ENCODE measurements at places on chromosomes 7 and 10. TPM values are rescaled to one million over a fixed set of nuclear protein-coding genes. Genes with fewer than 3 reads are reported as not detected.

- DNase-seq, result no peak
These were observed 760 bp downstream of the THNSL1 start for GRCh38 chr10:25017154-25017590.

DNA sequence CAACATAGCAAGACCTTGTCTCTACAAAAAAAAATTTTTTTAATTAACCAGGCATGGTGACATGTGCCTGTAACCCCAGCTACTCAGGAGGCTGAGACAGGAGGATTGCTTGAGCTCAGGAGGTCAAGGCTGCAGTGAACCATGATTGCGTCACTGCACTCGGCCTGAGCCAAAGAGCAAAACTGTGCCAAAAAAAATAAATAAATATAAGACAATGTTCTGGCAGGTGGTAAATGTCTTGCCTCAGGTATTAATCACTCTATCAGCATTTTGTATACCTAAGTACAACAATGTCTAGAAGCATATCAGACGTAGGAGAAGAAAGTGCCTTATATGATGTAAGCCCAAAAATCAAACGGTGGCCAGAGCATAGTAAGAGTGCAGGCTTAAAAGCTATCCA lies 427.8 kb upstream of the C7orf33 start:
- DNase-seq, result no peak

DNA sequence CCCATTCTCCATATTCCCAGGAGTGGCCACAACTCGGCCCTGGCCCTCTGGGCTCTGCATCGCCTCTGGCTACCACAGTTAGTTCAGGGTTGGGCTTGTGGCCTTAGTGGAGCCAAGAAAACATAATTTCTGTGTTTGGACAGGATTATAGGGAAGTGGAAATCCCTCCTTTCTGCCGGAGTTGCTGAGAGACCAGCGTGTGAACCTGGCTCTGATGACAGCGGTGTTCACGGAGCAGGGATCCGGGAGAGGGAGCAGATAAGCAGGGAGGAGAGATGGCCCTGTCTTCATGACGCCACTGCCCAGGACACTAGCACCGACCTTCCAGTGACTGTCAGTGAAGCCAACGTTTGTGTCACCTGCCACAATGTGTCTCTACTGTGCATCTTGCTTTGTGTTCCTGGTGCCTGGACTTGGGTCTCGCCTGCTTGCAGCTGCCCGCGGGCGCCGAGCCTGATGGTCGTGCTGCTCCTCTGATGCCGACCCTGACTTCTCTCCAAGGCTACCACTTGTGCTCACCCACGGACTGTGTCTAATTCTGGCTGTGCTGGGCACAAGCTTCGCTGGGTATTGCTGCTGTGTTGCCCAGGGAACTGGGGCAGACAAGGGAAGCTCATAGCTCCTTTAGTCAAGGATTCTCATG lies 67.0 kb upstream of the VIPR2 start:
- no peak for DNase-seq

DNA sequence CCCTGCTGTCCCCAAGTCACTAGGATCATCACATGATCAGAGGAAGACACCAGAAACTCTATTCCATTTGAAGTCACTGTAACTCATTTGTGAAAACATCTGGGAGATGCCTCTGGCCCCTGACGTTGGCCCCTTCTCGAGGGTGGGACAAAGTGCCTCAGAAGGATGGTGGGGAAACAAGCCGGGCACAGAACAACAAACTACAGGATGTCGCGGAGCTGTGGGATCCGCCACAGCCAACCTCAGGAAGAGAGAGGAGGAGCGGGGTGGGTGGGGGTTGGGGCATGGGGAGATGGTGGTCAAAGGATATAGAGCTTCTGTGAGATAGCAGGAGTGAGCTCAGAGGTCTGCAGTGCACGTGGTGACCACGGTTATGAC lies 265.6 kb upstream of the TCERG1L start:
- DNase-seq, result no peak

EPHA1 gene
- 1.8 TPM for total RNA-seq

PRSS58 gene
- total RNA-seq, result not detected
